NCI-H526 (cell line): ENCODE measurements at places on chromosomes 1 and 21.

DNA sequence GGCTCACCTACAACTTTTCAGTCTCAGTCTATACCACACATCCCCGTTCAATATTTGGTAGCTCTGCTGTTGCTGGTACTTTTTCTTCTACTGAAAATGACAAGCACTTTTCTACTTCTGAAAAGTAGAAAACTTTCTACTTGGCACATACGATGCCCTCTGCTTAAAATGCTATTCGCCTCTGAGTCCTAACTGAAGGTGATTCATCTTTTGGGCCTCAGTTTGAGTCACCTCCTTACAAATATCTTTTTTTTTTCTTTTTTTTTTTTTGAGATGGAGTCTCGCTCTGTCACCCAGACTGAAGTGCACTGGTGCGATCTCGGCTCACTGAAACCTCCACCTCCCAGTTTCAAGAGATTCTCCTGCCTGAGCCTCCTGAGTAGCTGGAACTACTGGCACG is 136.0 kb upstream of the CYYR1 start:
- DNase-seq = no peak

DNA sequence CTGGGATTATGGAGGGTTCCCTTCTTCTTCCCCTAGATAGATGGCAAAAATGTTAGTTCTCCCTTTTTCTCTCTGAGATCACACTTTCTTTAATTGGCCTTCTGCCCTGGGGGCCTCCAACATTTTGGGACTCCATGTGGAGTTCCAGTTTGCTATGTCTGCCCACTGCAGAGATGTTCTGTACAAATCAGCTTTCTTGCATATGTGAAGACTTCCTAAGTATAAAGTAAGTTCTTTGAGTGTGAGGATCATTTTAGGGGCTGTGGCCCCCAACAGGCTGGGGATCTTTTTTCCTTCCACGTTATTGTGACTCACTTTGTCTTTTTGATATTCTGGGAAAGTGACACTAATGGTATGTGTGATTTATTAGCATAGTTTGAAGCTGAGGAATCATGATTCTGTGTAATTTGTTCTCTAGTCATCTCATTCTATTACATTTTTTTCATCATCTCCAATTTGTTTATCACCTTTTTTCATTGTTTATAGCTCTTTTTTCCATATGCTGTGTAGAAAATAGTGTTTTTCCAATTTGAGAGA is 48.2 kb downstream of the HHAT start:
- no peak for DNase-seq

DNA sequence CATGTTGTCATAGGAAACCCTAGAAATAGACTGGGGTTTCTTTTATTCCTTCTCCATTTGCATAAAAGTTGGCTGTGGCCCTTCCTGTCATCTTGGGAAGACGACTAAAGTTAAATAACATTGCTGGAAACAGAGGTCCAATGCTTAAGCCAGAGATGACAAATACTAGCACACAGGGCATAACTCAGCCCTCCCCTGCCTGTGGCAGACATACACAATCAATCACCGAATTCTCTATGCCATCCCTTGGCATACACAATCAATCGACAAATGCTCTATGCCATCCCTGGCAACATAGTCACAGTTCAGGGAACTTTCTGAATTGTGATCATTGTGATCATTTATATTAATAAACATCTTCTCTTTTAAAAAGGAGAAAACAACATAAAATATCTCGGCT is 229.4 kb downstream of the KAZN start:
- DNase-seq = no peak

DNA sequence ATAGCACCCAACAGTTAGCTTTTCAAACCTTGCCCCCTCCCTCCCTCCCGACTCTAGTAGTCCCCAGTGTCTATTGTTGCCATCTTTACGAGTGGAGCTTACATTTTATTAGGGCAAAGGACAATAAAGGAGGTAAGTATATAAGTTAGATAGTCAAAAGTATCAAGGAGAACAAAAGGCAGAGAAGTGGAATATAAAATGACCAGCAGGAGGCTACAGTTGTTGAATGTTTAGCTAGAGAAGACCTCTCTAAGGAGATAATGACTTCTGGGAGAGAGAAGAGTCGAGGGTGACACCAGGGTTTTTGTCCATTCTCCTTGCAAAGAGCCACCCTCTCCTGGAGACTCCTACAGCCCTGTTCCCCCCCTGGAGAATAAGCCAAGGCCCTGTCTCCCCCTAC is 48.7 kb downstream of the SYT6 start:
- DNase-seq = no peak

- DNase-seq = no peak
Observed at GRCh38 chr1:43786960-43787359, 79.6 kb downstream of the ST3GAL3 start.

DNA sequence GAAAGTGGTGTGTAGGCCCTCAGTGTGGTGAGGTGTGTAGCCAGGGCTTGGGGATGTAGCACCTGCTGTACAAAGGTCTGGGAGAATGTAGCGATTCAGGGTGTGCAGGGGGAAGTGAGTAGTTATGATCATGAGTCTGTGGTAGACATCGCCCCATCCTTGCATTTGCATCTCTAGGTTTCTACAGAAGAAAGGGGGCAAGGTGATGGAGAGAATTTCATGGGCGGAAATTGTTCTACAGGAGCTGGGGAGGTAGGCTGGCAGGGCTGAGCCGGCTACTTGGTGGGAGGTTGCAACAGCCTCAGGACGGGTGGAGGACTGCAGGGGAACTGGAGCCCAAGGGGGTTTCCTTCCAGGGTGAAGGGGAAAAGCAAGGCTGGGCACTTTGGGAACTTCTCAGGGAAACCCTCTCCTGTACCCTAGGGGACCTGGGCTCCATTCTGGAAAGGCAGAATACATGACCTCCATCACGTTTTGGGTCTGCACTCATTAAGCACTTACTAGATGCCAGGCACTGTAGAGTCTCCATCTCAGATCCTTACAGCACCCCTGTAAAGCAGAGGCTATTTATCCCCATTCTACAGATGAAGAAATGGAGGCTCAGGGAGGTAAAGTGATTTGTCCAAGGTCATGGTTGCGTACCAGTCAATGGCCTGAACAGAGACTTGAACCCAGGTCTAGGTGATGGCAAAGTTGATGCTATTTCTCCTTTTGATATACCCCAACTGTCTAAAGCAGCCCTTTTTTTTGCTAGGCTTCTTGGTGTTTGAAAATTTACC is 14.5 kb upstream of the TNFRSF1B start:
- no peak for DNase-seq

- peak; percentile 98 for DNase-seq
Observed at GRCh38 chr1:6460301-6461050, 5.5 kb downstream of the TNFRSF25 start.

DNA sequence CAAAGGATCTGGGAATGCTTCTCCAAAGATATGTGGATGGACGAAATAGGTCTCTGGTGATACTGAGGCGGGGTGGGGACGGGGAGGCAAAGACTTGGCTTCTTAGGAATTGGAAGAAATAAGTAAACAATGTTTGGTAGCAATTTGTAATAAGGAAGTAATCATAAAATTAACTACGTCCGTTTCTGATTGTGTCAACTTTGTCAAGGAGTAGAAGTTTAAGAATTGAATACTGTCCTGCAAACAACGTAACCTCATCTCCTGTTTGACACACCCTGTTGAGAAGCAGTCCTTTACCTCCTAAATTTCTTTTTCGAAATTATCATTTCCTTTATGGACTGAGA is 471 bp downstream of the POLR3C start:
- peak; percentile 43 for DNase-seq

GRCh38 chr1:179046808-179047635 is 21.3 kb downstream of the FAM20B start:
- DNase-seq = no peak

DNA sequence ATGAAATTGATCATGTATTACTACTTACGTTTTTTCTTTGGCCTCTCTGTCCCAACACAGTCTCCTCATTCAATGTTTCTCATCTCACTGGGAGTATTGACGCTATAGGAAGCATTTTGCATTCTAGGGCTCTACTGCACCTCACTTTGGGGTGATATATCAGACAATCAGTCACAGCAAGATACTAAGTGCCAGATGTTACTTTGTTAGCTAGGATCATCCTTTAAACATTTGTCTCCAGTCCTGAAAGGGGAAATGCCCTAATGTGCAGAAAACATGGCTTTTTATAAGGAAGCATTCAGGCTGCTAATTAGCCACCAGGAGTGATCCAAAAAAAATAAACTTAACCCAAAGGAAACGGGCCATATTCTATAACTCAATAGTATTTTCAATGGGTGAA is 409.1 kb downstream of the RWDD3 start:
- DNase-seq = no peak

- DNase-seq = peak; percentile 78
Observed at GRCh38 chr1:110087812-110088738, 17.6 kb upstream of the ALX3 start.

DNA sequence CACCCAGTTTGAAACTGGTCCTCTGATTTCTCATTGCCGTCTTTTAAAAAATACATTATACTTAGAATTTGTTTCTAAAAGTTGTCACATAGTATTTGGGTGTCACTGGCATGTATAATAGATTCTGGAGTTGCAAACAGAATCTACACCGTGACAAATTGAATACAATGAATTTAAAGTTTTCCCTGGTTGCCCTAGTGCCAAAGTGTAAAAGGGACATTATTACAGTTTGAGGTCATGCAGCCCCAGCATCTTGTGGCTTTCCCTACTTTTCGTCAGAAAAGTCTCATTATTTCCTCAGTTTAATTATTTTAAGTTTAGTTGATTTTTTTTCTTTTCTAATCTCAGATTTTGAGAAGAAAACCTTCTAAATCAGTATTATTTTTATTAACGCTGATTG is 155.9 kb downstream of the DISP1 start:
- no peak for DNase-seq

DNA sequence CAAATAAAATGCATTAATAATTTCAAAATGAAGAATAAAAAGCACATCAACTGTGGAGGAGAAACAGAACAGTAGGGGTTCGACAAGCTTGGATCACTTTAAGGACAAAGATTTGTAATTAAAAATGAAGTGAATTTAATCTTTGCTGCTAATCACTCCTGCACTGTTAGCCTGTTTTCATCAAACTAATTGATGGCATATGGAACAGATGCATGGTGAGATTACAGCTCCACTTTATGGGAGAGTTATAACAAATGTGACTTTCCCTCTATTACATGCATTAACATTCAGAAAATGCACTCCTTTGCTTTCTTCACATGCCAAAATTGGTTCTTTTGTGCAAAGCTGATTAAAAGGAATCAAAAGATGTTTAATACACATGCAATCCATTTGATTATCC is 207.2 kb upstream of the C21orf91 start:
- DNase-seq = no peak

DNA sequence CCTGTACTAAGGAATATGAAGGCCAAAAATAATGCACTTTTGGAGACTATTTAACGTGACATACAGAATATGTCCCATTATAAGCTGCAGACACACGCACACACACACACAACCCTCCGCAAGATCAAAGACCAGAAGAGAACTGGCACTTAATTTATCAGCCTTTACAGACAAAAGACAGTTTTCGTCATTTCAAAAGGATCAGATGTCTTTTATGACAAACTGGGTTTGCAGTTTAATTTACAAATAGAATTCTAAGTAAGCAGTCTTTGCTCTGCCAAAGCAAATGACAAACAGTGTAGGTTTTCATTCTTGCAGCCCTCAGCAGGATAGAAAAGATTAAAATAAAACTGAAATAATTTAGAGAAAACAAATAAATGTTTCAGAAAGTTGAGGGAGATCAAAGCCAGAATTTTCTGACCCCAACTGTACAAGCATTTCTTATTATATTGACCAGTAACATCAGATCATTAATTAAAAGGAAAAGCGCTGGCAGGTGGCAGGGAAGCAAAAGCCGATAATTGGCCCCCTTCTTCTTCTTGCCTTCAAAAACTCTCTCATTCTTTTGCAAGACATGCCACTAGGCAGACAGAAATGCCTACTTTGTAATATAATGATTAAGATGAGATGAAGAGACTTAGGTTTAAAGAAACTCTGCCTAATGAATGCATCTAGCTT is 169.0 kb downstream of the DENND1B start:
- no peak for DNase-seq

DNA sequence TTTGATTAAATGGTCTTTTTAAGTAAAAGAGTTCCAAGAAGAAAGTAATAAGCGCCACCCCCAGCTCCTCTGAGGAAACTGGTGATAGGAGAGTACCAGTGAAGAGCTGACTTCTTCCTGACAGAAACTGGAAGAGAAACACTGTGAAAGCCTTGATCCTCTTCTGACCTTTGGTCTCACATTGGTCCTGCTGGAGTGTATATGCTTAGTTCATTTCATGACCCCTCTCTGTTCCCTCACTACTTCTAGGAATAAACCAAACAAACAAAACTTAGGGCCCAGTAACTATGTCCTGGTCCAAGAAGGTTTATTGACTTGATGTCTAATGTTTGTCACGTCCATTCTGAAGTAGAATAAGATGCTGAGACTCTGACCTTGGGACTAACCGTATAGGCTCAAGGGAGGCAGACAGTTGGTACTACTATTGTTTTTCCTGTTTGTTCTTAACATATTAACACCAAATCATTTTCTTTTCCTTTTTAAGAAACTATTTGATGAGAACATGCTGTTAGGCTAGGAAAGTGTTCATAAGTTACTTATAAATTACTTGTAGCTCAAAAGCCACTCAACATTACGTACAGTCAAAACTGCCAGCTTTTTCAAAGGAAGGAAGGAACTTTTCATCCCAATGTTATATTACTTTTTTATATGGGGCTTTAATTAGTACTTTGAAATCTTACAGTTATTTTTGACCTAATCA is 57.9 kb downstream of the MIER1 start:
- no peak for DNase-seq

DNA sequence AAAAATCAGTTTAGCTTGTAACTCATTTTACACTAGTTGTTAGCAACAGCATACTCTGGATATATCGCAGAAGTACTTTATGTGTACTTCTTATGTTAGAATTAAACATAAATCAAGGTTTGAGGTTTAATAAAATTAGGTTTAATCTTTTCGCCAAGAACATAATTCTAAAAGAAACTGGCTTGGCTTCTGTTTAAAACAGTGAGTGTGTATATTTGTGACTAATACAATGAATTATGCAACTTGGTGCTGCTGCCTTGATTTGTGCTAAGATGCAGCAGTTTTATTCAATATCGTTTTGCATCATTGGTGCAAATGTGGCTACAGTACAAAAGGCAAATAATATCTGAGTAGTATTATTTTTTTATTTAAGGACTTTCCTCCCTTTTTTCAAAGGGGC is 44.8 kb downstream of the USP25 start:
- no peak for DNase-seq

DNA sequence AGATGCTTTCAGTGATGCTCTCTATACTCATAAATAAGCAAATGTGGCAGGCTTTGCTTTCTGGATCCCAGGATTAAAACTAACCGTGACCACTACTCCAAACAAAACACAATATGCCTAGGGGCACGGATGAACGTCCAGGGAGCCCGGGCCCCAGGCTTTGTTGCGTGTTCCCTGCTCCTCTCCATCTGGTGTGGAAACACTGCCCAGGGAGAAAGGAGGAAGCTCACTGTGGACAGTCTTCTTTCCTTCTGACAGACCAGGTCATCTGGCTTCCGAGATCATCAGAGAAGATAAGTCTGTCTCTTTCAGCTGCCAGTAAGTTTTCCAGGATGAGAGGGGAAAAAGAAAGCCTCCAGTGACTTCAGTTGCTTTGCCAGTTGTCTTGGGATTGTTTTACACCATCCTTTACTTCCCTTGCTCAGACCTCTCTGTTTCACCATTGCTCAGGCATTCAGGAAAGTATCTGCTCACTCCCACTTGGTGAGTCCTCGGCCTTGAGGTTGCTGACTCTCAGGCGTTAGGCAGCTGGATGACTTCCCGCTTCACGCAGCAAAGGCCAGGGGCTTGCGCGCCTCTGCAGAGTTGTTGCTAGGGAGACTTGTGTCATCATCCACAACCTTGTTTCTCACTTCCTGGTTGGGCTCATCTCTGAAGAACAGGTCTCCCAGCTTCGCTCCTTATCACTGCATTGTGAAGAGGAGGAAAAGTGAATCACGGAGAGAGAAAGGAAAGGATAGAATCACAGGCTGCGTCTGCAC is 20.6 kb upstream of the PGD start:
- DNase-seq = no peak
